ENCODE measurements at places on chromosomes 2 and 18. TPM values are rescaled to one million over a fixed set of nuclear protein-coding genes. Genes with fewer than 3 reads are reported as not detected.
A peak's percentile ranks its signal among the peaks of the same experiment; 100 is the strongest.

DNA sequence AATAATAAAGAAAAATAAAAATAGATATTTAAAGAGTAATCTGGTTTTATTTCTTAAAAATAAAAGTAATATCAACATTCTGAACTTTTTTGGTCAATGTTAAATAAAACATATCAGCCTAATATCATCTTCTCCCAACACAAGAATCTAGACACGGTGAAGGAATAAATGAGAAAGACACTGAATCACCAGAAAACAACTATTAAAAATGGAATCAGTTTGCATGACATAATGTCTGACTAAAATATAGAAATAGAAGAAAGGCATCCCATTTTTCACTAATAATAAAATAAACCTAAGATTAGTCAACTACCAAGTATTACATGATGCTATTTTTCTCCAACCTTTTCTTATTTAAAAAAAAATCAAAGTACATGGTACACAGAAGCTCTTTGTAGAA is 30.8 kb upstream of the TNFAIP6 start:
- DNase-seq = no peak

DNA sequence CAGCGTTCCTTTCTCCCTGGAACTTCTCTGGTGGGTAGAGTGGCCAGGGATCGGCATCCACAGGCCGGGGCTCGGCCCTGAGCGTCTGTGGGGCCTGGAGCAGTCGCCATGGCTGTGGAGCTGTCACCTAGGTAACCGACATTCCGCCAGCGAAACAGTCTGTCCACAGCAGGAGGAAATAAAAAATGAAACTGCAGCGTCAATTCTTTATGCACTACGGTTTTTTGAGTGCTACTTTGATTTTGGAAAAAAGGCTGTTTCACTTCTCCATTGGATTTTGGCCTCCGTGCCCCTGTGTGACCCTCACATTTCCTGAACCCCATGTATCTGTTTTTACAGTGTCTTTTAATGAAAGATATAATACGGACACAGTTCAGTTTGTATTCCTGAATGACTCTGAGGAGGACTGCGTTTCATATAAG is 163.4 kb downstream of the LDLRAD4 start:
- DNase-seq = no peak

DNA sequence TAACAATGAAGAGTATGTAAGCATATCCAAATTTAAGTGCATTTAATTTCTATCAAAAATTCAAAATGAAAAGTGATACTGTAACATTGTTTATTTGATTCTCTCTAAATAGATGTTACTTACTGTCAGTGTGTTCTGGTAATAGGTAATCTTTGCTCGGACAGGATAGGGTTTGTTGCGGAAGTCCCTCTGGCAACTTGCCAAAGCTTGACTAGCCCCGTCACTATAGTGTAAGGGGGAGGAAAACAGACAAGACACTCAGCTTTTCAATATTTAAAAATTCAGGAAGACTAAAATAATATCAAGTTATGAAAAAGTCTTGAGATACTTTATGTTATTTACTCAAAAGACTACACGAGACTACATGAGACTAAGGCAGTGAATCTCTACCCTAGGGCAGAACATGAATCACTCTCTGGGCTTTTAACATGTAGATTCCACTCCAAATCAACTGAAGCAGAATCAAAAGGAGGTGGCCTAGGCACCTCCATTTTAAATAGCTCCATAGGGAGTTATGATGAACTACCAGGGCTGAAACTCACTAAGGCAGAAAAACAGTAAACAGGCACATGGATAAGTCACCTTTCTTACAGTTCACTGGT is 5.9 kb downstream of the LMAN1 start:
- no peak for DNase-seq

DNA sequence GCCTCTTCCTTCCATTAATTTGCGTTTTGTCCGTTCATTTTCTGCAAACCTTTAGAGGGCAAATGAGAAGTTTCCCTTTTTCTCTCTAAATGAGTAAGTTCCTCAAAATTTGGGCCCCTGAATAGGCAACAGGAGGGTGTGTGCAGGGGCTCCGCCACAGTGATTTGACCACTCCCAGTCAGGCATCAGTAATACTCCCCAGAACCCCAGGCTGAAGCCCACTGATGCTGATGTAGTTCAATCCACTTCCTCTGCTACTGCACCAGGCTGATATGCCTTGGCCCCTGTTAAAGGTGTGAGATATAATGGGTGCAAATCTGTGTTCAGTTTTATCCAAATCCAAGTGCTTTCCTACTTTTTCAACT is 1150.0 kb downstream of the RPIA start:
- DNase-seq = no peak

DNA sequence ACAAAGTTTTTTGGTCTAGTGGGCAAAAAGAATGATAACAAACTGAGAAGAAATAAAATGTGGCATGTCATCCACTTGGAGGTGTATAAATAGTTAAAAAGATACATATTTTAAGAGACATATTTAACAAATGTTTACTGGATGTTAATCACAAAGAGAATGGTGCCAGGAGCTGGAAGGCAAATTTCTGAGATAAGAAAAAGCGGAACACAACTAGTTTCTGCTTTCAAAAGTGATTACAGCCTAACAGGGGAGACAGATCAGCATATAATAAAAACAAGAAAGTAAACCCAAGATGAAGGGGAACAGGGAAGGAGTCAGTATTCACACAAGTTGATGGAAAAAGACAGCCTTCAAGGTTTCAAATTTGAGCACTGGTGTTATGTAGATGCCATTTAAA is 91.3 kb downstream of the OLA1 start:
- DNase-seq = no peak

DNA sequence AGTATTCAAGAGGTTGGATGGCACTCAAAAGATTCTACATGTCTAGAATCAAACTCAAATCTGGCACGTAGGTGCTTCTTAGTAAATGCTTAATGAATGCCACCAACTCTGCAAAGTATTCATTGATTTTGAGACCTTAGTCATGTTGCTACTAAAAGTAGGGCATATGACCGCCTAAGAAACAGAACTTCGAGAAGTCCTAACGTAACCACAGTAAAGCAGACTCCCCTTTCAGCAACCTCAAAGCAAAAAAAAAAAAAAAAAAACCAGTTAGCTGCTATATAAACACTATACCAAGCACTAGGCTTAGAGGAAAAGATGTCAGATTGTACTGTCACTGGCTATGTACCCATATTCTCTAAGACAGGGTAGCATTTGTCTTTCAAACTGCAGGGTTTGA is 33.9 kb downstream of the PTCD3 start:
- no peak for DNase-seq

DNA sequence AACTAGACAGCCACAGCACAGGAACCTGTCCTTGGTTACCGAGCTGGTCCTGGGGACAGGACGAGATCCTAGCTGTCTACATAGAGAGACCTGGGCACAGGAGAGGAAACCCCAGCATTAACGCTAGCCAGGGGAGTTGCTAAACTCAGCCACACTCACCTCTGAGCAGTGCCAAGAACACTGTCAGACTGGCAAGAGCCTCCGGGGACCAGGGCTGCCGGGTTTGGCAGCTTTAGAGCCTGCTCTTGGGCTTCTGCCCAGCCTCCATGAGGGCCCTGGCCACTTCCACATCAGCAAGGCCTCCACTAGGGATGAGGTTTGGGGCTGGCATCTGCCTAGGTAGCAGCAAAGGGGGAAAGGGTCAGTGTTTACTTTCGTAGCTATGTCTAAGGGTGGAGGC is 6.7 kb downstream of the TMBIM1 start:
- no peak for DNase-seq

- DNase-seq = no peak
Observed at GRCh38 chr18:49847524-49847923, 34.2 kb upstream of the ACAA2 start.

DNA sequence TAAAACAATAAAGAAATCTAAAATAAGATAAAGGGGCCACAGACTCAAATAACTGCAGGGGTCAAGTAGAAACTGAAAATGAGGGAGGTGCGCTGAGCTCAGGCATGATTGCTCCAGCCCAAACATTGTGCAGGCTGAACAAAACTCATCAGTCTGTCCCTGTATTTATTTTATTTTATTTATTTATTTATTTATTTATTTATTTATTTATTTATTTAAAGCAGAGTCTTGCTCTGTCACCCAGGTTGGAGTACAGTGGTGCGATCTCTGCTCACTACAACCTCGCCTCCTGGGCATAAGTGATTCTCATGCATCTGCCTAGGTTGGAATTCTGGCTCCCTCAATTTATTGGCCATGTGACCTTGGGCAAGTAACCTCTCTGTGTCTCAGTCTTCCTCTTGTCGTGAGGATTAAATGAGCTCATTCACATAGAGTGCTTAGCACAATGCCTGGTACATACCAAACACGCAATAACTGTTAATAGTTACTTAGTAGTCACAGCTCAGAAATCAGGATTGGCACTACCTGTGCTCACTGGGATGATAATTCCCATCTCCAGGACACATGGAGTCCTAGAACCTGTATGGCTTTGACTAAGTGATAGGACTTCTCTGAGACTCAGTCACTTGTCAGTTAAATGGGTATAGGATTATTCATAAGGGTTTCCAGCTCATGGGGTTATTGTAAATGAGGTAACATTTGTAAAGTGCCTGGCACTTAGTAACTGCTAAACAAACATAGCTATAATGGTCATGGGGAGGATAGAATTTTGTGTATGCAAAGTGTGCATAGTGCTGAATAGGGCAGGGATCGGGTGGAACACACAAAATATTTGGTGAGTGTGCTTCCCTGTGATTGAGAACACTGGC is 6.0 kb downstream of the SPEG start:
- DNase-seq = no peak

DNA sequence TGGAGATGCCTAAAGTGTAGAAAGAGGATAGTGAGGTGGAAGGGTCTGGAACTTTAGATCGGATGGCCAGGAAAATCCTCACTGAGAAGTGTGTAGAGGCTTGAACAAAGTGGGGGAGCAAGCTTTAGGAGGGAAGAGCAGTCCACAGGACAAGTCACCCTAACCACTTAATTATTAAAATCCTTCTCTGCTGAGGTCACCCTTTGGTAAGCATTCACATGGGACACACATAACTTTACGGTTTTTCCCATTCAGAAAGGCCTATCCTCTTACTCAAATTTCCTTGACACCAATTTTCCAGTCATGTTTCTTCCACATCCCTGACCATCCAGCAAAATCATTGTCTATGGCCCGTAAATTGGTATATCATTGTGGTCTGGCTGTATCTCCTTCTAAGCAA is 31.0 kb upstream of the ZEB2 start:
- DNase-seq = no peak

- no peak for DNase-seq
Observed at GRCh38 chr2:236715491-236715961, 145.9 kb downstream of the ACKR3 start.

- no peak for DNase-seq
Observed at GRCh38 chr2:47313728-47314127, 89.2 kb upstream of the MSH2 start.

DNA sequence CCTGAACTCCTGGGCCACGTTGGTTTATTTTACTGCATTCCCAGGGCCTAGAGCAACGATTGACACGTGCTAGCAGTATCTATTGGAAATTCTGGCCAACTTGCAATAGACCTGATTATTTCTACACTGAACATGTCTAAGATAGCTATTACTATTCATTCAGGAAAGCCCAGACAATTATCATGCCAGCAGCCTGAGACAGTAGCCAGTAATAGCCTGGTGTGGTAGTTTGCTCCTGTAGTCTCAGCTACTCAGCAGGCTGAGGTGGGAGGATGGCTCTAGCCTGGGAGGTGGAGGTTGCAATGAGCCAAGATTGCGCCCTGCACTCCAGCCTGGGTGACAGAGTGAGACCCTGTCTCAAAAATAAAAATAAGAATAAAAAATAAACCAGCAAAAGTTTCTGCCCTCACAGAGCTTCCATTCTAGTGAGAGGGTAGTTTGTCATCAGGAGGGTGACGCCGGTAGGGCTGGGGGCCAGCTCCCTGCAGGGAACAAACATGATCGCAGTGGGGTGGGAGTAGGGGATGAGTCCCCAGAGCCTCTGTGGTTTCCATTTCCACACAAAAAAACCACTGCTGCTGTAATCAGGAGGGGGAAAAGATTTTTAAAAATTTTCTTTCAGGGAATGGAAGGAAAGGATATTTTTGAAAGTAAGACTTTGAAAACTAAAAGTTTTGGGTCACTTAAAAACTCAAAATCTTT is 4.3 kb downstream of the CASP8 start:
- no peak for DNase-seq

- DNase-seq = peak; percentile 46
Observed at GRCh38 chr2:195498176-195498575, 158.8 kb upstream of the SLC39A10 start.

DNA sequence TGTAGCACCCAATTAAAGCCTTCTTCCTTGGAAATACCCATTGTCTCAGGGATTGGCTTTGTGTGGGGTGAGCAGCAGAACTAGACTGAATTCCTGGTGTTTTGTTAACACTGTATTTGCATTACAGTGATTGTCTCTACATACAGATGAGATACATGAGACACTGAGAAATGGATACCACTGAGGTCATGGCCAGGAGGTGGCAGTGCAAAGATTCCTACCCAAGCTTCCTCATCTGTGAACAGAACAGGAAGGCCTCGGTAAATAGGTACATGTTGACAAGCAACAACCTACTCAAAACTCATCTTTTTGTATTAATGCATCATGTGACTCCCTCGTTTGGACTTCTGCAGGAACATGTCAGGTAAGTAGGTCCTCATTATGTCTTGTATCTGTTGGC is 445.8 kb upstream of the RGPD4 start:
- no peak for DNase-seq

GRCh38 chr2:69594341-69594740 is 49.2 kb downstream of the AAK1 start:
- DNase-seq = no peak

GRCh38 chr18:31680831-31681568 is 3.4 kb downstream of the B4GALT6 start:
- DNase-seq = no peak

- DNase-seq = no peak
Observed at GRCh38 chr2:52968043-52968442, 799.6 kb upstream of the CHAC2 start.

DNA sequence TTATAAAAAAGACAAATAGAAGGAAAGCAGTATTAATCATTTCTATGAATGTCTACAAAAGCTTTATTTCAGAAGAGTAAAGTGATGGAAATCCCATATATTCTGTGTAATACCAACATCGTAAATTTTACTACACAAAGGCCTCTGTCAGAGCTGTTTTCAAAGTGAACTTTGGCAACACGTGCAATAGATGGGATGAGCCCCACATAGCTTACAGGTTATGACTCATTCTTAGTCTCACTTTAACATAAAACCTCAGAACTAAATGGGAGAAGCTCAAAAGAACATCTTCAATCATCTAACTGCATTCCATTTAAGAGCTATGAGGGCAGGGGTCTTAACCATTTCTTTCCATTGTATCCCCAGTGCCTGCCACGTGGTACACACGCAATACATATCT is 11.5 kb downstream of the VPS4B start:
- no peak for DNase-seq

GRCh38 chr2:72934683-72935610 is 17.6 kb downstream of the EMX1 start:
- DNase-seq = no peak

GRCh38 chr2:55225481-55226020 is 6.5 kb downstream of the CLHC1 start:
- no peak for DNase-seq

GRCh38 chr2:38727661-38728060 is 23.5 kb downstream of the SRSF7 start:
- DNase-seq = no peak

The CAVIN2 gene
- polyA plus RNA-seq = 14.1 TPM

The TEX44 gene
- not detected for polyA plus RNA-seq

The CROCC2 gene
- 0.01 TPM for polyA plus RNA-seq

The GKN1 gene
- polyA plus RNA-seq = not detected

The DOK6 gene
- polyA plus RNA-seq = 0.33 TPM

The GPR35 gene
- 0.30 TPM for polyA plus RNA-seq

The IL1RL2 gene
- 1.3 TPM for polyA plus RNA-seq

The MARCHF4 gene
- not detected for polyA plus RNA-seq

The TNFRSF11A gene
- 0.32 TPM for polyA plus RNA-seq

The SERPINB3 gene
- polyA plus RNA-seq = not detected

The C1QL2 gene
- not detected for polyA plus RNA-seq

The PAX8 gene
- 0.85 TPM for polyA plus RNA-seq

The SUCLG1 gene
- polyA plus RNA-seq = 138 TPM

The HNRNPA3 gene
- 22.9 TPM for polyA plus RNA-seq

Data from liver (tissue), 10 donors.